ENCODE measurements at places on chromosomes 7 and 10.

DNA sequence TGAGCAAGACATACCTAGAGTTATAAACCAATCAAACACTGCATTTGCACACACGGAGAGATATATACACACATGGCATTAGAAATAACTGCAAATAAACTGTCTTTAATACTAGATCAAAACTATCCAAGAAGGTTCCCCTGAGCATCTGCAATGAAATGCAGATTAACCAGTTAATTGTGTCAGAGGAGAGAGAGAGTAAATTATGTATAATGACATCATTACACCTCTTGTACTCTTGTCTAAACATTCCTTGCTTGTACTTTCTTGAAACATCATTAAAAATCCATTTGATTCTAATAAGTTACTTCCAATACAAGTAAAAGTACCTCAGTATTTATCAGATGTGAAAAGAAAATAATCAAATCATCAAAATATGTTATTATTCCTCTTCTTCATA lies 932 bp downstream of the ANKRD22 start:
- no peak for DNase-seq

- peak; percentile 63 for DNase-seq
Observed at GRCh38 chr7:99141841-99142726, 1.8 kb downstream of the SMURF1 start.

DNA sequence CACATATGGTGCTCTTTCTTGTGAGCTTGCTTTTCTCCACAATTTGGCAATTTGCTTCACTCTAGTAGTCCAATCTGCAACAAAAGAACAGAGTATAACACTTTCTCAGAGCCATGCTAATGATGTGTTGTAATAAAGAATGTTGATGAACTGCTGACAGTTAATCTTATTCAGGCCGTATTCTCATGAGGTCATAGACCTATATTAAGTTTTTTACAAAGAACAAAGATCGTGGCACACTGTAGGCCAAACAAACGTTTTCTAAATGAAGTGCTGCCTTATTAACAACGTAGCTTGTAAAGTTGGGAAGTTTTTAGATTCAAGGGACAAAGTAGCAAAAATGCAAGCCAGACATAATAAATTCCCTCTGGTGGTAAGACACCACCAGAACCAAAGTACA lies 160.1 kb downstream of the GALNT11 start:
- no peak for DNase-seq

DNA sequence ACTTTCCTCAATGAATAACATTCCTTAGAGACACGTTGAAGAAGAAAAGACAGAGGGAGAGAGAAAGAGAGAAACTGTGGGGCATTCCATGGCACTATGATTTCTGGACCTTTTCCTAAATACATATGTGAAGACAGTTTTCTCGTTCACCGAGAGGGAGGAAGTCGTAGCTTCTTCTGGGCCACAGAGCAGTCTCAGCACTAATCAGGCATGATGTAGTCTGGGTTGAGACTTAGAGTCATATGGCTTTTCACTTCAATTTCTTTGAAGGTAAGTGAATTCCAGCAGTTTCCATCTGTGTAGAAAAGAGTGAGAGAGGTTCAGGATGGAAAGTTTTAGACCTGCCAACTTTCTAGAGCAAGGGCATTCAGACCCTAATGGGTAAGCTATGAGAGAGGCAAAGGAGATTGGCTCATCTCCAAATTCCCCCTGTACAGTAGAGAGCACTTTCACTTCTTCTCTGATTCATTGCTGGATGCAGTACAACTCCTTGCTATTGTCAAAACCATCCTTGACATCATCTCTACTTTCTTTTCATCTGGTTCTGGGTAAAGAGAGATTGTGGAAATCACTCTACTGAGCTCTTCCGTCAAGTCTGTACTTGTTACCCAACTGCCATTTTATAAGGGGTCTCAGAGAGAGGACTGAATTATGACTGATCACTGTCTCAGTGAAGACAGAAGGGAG lies 31.5 kb upstream of the OR9A4 start:
- DNase-seq: no peak

GRCh38 chr7:142898377-142899170 lies 13.0 kb upstream of the TRPV6 start:
- no peak for DNase-seq

DNA sequence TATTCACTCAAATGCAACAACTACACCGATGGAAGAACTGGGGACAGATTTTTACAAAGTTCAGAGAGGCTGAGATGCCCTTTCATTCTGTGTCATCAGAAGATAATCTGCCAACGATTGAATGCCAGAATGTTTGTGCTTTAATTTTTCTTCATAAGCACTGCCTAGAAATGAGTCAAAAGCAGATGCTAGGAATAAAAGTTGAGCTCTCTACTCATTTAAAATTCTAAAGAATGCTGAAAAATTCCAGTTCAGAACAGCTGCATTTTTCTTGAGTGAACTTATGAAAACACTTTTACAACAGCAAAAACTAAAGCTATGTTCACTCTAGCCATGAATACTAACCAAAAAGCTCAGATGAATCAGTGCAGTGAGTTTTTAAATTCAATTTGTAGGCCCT lies 22.3 kb upstream of the FAM133B start:
- DNase-seq: no peak

GRCh38 chr7:19410691-19411090 lies 265.5 kb upstream of the FERD3L start:
- no peak for DNase-seq

DNA sequence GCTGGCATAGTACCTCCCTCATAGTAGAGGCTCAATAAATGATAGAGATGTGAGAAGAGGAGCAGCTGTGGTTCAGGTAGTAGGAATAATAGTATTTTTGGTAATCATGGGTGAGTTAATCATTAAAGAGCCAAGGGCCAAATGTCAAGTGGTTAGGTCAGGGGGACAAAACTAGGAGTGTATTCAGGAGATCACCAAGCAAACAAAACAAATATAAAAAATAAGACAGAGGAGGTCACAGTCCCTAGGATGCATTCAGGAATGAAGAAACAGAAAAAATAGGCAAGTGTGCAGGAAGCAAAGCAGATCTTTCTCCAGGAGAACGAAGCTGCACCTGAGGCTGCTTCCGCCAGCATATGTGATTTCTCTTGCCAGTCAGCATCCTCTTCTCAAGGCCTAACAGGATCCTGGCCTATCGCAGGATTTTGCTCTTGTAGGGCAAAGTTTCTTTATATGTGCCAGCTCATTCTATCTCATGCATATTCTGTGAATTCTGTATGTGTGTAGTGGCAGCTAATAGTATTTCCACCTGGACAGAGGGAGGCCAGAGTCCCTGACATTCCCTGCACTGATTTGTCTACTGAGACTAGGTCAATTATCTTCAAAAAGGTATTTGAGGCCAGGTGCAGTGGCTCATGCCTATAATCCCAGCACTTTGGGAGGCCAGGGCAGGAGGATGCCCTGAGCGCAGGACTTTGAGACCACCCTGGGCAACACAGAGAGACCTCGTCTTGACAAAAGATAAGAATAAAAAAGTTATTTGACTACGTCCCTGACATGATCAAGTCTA lies 82.7 kb downstream of the AKR1D1 start:
- no peak for DNase-seq

GRCh38 chr7:45978010-45978681 lies 57.1 kb upstream of the IGFBP3 start:
- no peak for DNase-seq

DNA sequence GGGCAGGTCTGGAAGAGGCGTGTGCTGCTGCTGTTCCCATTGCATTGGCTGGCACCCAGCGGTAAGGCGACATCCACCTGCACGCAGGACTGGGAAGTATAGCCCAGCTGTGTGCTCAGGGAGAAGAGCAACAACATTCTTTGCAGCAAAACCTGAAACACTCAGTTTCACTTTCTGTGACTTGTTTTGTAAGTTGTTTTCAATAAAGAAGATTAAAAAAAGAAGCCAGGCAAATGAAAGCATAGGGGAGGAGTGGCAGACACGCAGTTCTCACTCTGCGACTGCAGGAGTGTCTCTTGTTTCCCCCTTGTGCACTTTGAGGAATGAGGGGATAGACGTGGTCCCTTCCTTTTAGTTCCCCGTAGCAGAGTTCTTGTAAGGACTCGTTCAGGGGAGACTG lies 5.8 kb downstream of the FBH1 start:
- DNase-seq: no peak

- DNase-seq: no peak
Observed at GRCh38 chr7:98276241-98276761, 5.2 kb upstream of the BRI3 start.

GRCh38 chr10:2790396-2791188 lies 276.8 kb upstream of the PFKP start:
- DNase-seq: no peak

- no peak for DNase-seq
Observed at GRCh38 chr10:88033385-88033784, 170.0 kb downstream of the PTEN start.

DNA sequence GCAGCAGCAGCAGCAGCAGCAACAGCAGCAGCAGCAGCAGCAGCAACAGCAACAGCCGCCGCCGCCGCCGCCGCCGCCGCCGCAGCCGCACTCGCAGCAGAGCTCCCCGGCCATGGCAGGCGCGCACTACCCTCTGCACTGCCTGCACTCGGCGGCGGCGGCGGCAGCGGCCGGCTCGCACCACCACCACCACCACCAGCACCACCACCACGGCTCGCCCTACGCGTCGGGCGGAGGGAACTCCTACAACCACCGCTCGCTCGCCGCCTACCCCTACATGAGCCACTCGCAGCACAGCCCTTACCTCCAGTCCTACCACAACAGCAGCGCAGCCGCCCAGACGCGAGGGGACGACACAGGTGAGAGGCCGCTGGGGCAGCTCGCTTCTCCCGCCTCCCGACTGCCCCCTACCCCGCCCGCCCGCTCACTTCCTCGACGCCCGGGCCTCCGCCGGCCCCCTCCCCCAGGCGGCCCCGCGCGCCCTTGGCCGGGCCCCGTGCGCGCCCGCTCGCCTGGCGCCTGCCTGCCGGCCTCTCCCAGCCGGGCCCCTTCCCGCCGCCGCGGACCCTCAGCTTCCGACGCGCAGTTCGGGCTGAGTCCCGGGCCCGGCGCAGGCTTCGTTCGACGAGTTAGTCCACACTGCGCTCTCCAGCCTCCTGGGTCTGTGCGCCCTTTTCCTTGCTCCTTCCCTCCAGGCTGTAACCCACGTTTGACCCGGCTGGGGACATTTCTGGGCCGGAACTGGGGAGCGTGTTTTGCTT lies 882 bp downstream of the DLX6 start:
- DNase-seq: no peak

GRCh38 chr10:101236376-101237080 lies 7.3 kb upstream of the LBX1 start:
- no peak for DNase-seq

DNA sequence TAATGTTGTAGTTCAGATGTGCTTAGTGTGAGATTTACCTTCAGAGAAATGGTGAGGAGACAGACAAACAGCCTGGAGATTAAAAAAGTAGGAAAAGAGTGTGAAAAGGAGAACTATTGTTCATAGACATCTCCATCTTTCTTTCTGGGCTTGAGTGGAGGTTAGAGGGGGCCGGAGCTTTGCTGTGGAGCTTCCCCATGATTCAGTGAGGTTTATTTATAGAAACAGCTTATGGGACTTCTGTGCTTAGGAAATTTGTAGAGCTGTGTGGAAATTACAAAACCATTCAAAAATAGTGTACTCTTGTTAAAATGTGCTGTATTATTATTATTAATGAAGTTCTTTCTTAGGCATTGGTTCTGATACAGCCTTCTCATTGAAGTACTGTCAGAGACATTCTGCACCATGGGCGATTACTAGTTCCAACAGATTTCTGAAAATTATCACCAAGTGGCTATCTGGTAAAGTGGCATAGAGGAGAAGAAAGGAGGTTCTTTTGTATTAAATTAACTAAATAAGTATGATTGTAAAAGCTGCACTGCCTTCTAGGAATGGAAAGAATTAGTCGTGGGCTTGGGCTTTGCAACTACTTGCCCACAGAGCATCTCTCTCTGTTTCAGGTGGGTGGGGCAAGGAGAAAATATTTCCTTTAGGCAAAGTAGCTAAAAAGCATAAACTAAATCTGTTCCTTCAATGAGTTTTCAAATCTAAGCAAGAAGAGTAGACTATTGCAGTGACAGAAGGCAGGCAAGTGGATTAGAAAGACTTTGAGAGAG lies 8.7 kb upstream of the TCAF1 start:
- DNase-seq: no peak

GRCh38 chr10:116752563-116752962 lies 10.2 kb upstream of the HSPA12A start:
- DNase-seq: no peak

DNA sequence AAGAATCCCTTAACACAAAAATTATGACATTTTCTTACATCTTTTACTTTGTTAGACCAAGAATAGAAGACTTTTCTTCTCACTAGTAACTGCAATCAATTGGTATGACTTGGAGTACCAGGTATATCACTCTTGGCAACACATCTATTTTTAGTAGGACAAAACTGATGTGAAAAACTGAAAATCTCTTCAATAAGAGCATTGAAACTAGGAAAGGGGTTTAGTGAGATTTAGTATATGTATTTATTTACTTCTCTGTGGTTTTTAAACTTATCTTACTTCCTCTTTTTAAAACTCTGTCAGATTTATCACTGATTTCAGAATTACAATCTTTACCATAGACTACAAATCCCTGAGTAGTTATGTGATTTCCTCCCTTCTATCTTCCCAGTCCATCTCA lies 366.2 kb downstream of the PCDH15 start:
- DNase-seq: no peak

DNA sequence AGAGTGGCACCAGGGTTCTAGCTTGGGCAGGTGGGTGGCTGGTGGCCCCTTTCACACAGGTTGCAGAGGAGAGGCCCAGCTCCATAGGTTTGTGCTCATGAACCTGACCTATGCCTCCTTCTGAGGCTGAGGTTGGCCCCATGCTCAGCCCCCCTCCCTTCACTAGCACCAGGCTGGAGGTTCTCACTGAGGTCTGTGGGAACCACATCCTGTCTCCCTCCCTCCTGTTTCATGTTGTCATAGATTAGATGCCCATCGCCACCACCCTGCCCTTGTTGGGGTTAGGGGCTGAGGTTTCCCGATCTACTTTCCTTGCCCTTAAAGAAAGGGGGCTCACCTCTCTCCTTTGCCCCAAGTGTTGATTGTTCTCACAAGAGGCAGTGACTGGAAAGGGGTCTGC lies 14.7 kb downstream of the NEUROG3 start:
- DNase-seq: no peak

- DNase-seq: no peak
Observed at GRCh38 chr7:12211711-12212485, 804 bp downstream of the TMEM106B start.

GRCh38 chr10:97640174-97640867 lies at the start of gene PI4K2A:
PI4K2A (plus strand) TSS chr10:97640671; CDS start chr10:97640743, 72 bp downstream.
- DNase-seq: peak; percentile 96
